ENCODE measurements at places on chromosomes 2 and 18.
A peak's percentile ranks its signal among the peaks of the same experiment; 100 is the strongest.

GRCh38 chr2:73174244-73174643, 28.1 kb upstream of the NOTO start:
- DNase-seq, result no peak

DNA sequence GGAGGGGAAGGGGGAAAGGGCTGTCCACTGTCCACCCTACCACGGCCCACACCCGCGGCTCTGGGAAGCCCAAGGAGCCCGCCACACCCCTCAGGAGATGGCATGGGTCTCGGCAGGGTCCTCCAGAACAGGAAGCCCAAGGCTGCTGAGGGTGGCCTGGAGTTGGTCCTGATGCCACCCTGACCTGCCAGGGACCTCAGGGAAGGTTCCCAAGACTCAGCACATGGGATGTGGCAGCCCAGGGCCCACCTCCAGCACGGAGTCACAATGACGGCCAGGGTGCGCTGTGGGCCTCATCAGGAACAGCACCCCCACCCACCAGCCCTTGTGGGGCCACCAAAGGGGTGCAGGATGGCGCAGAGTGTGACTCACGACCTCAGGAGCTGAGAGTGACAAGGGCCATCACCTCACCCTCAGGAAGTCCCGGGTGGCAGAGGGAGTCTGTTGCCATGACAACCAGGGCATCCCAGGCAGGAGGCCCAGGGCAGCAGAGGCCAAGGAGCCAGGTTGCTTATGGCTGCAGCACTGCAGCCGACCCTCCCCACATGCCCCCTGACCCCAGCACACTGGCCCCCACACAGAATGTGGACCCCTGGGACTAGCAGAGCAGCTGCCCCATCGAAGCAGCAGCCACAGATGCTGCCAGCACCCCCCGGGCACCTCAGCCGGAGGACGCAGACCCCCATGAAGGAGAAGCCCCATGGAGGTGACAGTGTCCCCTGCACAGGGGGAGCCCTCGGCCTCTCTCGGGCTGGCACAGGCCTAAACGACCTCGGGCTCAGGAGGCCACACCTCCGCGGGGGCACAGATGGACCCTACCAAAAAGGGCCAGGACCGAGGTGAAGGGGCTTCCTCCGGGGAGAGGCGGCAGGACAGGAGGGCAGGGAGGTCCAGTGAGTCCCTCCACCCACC, 34.3 kb downstream of the KIF1A start:
- DNase-seq, result no peak

DNA sequence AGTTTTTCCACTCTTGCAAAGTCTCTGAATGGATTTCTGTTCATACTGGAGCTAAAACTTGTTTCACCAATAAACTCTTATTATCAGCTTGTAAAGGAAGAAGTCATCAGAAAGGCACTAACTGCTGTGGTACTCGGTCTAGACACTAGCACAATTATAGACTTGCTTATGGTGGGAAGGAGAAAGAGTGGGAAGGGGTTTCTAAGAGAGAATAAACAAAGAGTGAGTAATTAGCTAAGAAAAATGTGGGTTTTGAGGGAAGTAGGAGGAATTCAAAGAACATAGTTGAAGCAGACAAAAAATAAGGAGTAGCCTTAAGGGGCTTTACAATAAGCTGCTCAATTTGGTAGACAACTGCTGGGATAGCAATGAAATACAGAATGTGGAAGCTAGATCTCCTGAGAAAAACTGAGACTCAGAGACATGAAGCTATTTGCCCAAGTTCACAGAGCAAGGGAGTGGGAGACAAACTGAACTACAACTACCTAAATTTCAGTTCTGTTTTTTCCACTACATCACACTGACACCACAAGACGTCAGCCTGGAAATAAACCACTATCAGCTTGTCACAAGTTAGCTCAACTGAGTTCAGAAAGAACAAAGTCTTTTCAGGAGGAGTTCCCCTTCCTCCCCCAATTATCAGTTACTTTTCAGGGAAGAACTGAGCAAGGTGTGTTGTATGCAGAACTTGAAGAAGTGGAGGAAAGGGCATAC, 59.7 kb downstream of the MAP4K3 start:
- DNase-seq, result no peak

DNA sequence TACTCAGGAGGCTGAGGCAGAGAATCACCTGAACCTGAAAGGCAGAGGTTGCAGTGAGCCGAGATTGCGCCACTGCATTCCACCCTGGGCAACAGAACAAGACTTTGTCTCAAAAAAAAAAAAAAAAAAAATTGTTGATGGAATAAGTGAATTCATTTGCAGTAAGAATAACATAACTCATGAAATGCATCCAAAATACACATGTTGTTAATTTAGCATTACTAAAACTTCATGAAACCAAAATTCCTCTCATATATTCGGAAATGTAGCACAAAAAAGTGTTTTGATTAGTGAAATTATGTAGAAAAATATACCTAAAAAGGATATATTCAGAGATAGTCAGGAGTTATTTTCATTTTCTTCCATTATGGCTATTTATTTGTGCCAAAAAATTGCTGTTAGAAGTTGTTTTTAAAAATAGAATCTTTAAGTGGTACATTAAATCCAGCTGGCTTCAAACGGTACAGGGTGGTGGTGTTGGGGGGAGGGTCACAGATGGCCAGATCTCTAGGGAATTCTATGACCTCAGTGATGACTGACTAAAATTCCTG, 78.2 kb upstream of the UGP2 start:
- no peak for DNase-seq

DNA sequence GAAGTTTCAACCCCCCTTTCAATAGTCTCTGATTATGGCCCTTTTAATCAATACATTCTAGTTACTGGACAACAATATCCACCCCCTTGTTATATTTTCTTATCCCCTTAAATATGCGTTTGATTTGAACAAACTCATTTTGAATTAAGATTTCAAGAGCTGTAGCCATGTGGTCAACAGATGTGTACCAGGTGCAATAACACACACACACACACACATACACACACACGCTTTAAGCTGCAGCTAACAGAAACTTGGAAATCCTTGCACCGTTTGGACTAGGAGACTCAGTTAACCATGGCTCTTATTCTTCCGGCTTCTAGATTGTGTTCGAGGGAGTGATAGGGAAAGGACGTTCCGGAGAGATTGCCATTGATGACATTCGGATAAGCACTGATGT, 82.8 kb downstream of the NRP2 start:
- DNase-seq, result no peak

GRCh38 chr2:10232096-10232815, 70.4 kb upstream of the HPCAL1 start:
- DNase-seq, result no peak

- no peak for DNase-seq
Measured at GRCh38 chr2:23350041-23350791, 34.8 kb upstream of the KLHL29 start.

GRCh38 chr2:76008001-76008702, 297.4 kb upstream of the GCFC2 start:
- no peak for DNase-seq

- peak; percentile 67 for DNase-seq
Measured at GRCh38 chr2:126658905-126659561, 3.1 kb downstream of the GYPC start.

DNA sequence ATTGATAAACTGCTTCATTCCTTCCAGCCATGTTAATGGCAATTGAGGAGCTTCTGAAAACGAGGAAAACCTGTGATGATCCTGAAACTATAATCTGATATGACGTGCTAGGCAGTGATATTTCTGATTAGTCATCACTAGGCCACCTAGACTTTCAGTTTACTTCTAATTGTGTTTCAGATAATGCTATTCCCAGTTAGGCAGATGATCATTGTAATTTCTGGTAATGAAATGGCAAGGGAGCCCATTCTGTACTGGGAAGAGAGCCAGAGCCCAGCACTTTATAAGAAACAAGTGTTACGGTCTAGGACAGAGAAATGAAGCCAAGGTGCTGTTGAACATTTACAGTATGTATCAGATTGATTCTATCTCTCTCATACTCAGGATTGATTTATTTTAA, 106.2 kb downstream of the CPO start:
- no peak for DNase-seq

DNA sequence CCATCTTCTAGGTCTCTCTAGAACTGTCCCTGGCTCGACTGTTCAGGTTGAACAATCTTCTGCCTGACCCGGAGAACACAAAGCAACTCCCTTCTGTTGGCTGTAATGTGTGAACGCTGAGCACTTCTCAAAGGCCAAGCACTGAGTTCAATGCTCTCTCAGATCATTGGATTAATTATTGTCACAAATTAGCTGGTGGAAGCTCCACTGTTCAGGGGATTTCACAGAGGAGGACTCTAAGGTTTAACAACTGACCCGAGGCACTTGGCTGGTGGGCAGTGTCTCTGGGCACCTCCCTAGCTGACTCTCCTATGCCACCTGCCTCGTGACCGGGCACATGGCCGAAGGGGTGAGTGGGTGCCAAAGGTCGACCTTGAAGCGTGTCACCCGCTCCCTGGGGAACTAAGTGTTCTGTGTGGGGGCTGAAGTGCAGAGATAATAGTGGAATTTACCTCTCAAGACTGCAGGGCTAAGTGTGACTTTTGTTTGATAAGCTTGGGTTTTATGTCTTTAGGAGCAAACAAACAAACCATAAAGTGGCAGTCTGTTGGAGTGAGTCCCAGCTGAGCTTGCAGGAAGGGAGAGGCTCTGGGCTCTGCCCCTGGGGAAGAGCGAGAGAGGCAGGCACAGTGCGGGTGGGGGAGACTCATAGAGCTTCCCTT, 64.8 kb downstream of the BCL2L11 start:
- DNase-seq, result no peak

Measured in CD4-positive, alpha-beta T cell treated with Interleukin-17A for 1 hour (primary cell).